ENCODE measurements at places on chromosomes 1 and 21.
A peak's percentile ranks its signal among the peaks of the same experiment; 100 is the strongest.

GRCh38 chr1:92070892-92071291, 4.3 kb downstream of the SETSIP start:
- DNase-seq: no peak

DNA sequence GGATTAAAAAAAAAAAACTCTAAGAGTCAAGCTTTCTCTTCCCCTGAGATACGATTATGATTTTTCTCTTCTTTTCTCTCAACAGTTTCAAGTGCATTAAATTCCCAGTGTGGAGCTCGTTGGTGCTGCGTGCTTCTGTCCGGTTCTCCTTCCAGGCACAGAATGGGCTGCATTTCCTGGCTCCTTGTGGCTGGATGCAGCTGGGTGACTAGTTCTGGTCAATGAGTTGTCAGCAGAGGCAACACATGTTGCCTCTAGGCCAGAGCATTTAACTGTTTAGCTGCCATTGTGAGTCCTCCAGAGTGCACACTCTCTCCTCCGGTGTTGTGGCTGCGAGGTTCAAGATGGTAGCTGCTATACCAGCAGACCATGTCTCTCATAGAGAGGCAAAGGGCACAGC, 312.9 kb downstream of the RRAGC start:
- DNase-seq: no peak

GRCh38 chr1:236065509-236066005, 667 bp upstream of the NID1 start:
- no peak for DNase-seq

GRCh38 chr1:41528726-41529605, 44.5 kb upstream of the EDN2 start:
- DNase-seq: no peak

- no peak for DNase-seq
Measured at GRCh38 chr1:8687039-8687438, 130.4 kb downstream of the RERE start.

DNA sequence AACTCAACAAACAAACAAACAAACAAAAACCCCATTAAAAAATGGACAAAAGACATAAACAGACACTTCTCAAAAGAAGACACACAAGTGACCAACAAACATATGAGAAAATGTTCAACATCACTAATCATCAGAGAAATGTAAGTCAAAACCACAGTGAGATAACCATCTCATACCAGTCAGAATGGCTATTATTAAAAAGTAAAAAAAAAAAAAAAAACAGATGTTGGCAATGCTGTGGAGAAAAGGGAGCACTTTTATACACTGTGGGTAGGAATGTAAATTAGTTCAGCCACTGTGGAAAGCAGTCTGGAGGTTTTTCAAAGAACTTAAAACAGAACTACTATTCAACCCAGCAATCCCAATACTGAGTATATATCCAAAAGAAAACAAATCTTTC, 94.7 kb downstream of the PLPP3 start:
- no peak for DNase-seq

- no peak for DNase-seq
Measured at GRCh38 chr1:110084227-110085078, 14.0 kb upstream of the ALX3 start.

- peak; percentile 88 for DNase-seq
Measured at GRCh38 chr1:54407404-54408146, 1.4 kb upstream of the SSBP3 start.

DNA sequence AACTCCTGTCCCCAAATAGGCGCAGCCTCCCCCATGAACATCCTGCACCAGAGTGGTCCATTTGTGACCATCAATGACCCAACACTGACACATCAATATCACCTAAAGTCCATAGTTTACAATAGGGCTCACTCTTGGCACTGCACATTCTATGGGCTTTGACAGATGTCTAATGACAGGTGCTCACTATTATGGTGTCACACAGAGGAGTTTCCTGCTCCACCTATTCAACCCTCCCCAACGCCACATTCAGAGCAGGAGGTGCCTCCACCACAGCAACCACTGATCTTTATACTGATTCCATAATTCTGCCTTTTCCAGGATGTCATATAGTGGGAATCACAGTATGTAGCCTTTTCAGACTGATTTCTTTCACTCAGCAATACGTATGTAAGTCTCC, 24.2 kb downstream of the GNG4 start:
- DNase-seq: no peak

GRCh38 chr1:98887507-98887906, 117.2 kb downstream of the PLPPR5 start:
- DNase-seq: no peak

DNA sequence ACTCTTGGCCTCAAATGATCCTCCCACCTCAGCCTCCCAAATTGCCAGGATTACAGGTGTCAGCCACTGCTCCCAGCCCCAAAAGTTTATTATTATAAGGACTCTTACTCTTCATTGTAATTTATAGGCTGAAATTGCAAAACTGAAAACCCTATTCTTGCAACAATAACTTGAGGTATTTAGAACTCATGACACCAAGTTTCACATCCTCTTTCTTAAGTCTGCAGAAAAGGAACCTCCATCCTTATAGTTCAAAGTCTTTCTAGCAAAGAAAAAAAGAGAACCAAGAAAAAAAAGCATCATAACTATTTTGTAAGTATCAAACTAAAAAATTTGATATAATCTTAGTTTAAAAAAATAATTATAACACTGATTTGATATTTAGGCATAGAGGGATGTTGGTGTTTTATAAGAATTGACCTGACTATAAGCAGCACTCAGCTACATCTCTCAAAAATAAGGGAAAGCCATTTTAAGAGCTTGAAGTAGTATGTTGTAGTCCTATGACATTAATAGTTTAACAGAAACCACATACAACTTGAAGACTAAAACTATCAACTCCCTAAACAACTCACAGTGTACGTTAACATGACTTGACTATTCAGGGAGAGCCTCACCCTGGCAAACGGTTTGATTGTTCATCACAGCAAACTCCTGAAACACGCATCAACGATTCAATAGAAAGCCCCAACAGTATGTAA, 122.4 kb downstream of the AKT3 start:
- no peak for DNase-seq

- no peak for DNase-seq
Measured at GRCh38 chr1:175033953-175034352, 10.7 kb upstream of the MRPS14 start.

DNA sequence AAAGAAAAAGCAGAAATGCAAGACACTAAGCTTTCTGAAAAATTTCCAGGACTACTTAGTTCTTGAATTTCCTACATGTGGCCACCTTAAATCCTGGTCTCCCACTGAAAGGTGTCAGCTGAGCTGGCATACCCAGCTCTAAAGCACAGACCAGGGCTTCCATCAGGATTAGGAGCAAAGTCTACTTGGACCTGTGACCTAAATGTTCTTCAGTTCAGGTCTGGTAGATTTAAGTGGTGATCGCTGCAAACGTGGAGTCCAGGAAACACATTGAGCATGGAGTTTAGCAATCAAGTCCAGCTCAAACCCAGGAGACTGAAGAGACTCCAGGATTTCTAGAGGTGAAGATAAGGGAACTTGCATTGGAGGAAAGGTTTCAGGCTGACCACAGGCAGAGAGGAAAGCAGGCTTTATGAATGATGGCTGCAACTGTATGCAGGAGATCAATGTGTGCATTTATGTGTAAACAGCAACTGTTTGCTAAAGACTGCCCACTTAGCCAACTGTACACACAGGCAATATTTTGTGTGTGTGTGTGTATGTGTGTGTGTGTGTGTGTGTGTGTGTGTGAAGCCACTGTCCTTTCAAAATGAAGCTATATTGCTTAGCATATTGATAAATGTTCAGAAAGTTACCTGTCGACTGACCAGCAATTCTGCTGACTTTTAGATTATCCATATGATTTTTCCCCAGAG, 75.2 kb downstream of the LMX1A start:
- no peak for DNase-seq

- DNase-seq: no peak
Measured at GRCh38 chr1:227351443-227351842, 33.2 kb upstream of the CDC42BPA start.

DNA sequence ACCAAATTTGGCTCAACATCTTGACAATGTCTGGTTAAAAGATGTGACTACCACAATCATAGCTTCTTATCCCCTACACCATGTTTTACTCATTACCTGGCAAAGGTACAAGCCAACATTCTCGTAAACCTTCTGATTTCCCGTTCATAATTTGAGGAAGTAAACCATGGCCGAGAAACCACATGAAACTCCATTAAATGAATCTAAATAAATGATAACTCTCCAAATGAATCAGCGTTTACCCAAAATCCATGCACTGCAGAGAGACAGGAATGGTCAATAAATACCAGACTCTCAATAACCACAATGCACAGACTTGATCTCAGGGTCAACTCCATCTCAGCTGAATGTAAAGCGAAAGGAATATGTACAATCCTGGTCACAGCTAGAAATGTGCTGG, 125.2 kb downstream of the TYW3 start:
- DNase-seq: no peak

GRCh38 chr1:60984062-60984799, 98.1 kb upstream of the NFIA start:
- DNase-seq: no peak
